Pulmonary artery endothelial cell (primary cell): ENCODE measurements at places on chromosomes 6 and 20.

DNA sequence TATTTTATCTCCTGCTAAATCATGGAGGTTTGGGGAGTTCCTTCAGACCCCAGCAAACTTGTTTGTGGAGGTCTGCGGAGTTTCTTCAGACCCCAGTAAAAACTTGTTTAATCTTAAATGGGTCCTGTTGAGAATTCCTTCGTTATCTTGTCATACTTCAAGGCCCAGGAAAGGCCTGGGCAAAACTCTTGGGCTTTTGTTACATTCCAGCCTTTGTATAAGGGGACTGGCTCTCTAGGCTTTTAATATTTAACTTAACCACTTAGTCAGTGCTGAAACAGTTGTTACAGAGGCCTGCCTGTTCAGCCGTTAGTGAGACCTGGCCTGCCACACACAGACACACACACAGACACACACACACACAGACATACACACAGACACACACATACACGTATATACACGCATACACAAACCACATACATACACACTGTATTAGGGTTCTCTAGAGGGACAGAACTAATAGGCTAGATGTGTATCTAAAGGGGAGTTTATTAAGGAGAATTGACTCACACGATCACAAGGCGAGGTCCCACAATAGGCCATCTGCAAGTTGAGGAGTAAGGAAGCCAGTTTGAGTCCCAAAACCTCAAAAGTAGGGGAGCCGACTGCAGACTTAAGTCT is 21.3 kb upstream of the CST3 start:
- DNase-seq = no peak

- no peak for DNase-seq
These were observed 303.4 kb downstream of the CENPW start for GRCh38 chr6:126643352-126643751.

- no peak for DNase-seq
These were observed 1.4 kb downstream of the CDK5RAP1 start for GRCh38 chr20:33399924-33400323.

- no peak for DNase-seq
These were observed 135.4 kb downstream of the NRN1 start for GRCh38 chr6:5871296-5871695.

DNA sequence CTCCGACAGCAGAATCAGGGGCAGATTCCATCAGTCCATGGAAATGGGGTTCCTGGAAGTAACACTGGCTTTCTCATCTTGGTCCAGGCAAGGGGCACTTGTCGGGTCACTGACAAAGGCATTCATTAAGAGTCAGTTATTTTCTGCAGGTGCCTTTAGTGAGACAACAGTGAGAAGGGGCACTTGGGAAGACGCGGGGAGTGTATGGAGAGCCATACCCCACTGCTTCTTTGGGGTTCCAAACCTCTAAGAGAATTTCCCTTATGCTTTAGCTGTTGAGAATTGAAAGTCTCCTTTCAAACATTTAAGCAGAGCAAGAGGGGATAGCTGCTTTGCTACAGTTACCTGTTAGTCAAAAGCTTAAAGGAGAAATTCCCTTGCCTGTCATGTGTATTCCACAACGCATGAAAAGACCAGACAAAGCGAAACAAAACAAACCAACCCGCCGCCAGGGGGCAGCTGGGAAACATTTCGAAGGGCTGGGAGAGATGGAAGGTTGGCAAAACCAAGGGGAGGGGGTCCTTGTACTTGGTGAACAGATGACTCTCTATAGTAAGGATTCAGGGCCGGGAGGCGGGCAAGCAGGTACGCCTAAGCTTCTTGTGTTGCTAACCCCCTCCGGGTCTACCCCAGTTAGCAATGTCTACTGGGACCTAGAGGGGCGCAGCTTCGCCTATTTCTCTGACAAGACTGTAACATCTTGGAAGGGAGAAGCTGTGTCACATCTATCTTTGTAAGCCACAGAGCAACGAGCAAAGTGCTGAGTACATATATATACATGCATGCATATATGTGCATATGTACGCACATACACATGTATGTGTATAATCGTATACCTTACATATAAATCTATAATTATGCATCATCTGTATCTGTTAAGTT is 474.9 kb upstream of the AGPAT4 start:
- DNase-seq = no peak
